Stimulated activated CD4-positive, alpha-beta T cell treated with anti-CD3 and anti-CD28 coated beads, Interleukin-4, amount 100 ng/mL, for 24 hours (primary cell): ENCODE measurements at places on chromosomes 4 and X.

- DNase-seq, result no peak
Observed at GRCh38 chr4:38590046-38590445, 74.0 kb upstream of the KLF3 start.

DNA sequence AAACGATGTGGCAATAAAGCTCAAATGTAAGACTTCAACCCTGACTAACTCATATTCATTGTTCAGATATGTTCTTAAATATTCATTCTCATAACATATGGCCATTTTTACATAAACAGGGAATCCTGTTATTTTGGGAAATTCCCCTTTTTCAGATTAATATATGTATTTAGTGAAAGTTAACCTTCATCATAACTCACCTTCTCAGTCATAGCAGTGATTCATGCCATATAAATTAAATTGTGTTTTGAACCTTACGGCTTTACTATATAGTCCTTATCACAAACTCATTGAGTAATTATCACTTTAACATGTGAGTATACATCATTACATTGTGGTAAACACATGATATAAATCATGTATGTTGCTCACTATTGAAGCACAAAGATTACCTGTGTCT is 392.5 kb upstream of the TRAM1L1 start:
- DNase-seq, result no peak

DNA sequence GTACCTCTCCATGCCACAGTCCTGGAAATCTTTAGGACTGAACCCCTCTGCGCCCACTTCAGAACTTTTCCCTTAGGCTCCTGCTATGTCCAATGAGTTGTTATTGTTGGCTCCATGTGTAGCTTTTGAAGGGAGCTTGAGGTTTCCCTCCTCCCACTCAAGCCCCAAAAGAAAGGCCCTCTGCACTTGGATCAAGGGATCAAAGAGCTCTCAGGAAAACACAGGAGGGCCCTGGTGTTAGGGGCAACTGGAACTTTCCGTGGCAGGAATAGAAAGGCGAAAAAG is 135.0 kb downstream of the RASL11B start:
- no peak for DNase-seq

DNA sequence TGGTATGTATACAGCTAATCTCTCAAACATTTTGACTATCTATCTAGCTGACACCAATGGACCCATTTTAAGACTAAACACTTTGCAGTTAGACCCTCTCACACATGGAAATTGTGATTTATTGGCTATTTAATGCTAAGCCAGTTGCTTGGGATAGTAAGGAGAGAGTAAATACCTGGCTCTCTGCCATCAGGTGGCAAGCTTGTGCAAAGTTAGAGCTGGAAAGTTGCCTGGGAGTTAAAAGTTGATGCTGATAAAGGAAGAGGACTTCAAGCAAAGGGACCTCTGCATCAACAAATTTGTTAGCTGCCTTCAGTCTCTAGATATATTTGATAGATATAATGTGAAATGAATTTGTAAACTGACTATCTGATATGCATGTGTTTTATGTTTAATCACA is 61.1 kb downstream of the PACRGL start:
- no peak for DNase-seq

DNA sequence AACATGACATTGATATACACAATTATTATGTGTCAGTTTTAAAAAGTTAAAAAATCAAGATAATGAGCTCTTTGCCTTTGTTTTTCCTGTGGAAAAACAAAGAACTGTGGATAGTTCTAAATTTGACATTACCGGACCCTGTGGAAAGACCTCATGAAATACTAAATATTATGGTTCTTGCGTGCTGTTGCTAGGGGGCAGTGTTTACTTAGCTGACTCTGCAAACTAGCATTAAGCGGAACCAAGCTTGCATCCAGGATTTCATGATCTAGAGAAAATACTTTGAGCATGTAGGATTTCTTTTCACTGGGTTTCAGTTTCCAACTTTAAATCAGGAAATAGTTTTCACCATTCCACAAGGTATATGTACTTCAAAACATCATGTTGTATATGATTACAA is 33.6 kb downstream of the CLCN4 start:
- DNase-seq, result no peak

- no peak for DNase-seq
Observed at GRCh38 chrX:8849945-8850344, 48.8 kb upstream of the FAM9A start.

DNA sequence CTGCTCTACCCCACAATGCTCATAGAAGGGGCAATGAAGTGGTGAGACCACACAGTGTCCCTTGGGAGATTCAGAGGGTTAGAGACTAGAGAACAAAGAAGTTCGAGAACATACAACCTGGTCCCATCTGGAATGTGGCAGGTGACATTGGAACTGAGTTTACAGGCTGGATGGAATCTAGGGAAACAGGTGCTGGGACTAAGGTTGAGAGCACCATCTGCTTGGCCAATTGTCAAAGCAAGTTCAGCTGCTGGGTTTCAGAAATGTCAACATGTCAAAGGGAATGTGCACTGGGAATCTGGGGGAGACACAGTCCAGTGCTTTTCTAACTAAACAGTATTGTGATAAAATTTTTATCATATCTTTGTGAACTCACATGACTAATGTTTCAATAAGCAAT is 15.9 kb upstream of the FAM13A start:
- DNase-seq, result no peak

DNA sequence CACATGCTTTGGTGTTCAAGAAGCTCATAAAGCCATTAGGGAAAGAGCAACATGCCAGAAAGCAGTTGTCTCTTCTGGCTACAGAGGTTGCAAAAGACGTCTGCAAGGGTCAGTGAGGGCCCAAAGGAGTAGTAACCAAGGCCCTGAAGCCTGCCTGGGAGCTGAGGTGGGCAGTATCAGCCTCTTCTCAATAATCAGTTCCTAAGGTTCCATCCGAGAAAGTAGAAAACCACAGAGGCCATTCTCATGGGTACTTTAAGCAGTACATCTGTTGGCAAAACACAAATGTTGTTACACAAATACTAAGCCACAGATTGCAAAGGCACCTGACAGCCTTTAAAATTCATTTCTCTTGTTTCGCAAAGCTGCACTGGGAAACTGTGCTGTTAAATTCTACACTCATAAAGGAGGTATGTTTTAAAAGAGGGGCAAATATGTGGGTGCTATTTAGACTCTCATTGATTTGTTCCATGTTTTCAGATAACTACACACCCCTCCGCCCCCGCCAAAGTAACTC is 37.7 kb downstream of the MECP2 start:
- DNase-seq, result no peak

- DNase-seq, result no peak
Observed at GRCh38 chrX:115368876-115369275, 79.4 kb downstream of the LUZP4 start.

DNA sequence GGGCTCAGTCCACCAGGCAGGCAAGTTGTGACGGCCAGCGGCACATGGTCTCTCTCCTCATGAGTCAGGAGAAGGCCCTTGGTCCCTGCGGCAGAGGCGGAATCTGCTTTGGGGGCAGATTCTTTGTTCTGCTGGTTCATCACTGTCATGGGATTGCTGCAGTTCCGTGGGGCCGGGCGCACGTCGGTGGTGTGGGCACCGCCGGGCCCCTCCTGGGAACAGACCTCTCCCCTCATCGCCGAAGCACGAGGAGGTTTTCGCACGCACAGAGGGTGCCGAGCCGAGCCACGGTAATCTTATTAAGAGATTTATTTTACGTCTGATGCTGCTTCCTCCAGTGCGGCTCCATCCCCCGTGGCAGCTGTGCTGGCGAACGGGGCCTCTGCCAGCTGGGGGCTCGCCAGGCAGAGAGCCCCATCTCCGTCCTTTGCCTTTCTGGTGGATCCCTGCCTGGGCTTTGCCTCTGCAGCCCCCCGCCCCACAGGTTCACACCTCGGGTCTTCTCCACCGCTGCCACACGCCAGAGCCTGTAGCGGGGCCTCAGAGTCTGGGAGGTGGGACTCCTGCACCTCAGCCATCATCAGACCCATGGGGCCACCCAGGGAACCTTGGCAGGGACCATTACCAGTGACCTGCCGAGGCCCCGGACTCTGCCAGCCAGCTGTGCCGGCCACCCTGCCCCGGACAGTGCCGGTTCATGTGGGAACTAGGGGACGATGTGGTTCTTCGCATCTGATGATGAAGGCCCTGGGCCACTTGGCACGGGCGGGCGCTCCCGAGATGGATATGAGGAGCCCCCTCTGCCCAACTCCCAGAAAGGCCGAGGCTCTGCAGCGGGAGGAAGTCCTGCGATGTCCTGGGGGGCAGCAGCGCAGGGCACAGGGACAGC is 86.7 kb upstream of the NKX1-1 start:
- no peak for DNase-seq

DNA sequence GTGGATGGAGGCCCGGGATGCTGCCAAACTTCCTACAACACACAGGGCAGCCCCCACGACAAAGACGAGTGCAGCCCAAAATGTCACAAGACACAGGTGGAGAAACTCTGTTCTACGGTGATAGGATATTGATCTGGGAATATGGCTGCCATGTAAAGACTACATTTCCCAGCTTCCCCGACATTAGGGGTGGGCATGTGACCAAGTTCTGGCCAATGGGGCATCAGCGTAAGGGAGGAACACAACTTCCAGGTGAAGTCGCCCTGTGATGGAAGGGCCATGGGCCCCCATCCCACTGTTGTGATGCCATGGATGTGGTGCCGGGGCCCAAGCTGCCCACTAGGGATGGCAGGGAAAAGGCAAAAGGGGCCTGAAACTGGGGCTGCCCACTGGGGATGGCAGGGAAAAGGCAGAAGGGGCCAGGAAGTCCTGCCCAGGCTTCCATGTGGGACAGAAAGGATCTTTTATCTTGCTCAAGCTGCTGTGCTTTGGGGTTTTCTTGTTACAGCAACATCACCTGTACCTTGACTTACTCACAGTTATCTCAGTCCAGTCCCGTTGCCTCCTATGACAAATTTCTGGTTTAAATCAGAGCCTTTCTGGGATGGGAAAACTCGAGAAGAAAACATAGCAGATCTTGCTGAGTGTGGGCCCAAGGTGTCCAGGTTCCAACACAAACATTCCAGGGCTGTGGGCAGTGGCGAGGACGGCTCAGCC is 9.7 kb upstream of the ADRA2C start:
- no peak for DNase-seq

DNA sequence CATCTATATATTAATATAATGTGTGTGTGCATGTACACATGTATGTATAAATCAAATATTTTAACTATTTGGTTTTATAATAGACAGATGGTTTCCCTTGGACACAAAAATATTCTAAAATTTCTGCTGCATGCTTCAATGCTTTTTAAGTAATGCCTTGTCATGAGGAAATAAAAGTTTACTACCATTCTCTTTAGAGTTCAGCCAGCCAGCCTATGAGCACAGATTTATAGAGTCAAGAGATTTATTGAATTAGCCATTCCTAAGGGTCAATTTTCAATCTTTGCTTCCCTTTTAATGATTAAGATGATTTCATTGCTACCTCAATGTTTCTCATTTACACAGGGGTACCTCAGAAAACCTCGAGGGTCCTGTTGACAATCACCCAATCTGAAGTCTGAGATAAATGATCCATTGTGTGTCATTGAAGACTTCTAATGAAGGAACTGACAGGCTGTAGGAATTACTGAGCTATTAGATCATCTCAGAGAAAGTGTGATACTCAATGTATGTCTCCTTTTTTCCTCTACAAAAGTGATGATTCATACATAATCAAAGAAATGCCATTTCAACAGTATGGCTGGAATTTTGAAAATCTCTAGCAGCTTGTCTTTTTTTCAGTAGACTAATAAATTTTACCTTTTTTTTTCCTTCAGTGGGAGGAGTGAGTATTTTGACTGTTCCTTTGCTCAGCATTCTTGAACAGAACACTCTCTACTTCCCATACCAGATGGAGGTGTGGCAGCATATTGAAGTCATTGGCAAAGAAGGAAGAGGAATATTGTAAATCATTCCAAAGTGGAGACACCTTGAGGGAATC is 222.6 kb upstream of the PCDH18 start:
- DNase-seq, result no peak

- no peak for DNase-seq
Observed at GRCh38 chr4:88119943-88120342, 38.5 kb downstream of the ABCG2 start.

GRCh38 chr4:162408309-162408708 is 244.5 kb upstream of the FSTL5 start:
- DNase-seq, result no peak

DNA sequence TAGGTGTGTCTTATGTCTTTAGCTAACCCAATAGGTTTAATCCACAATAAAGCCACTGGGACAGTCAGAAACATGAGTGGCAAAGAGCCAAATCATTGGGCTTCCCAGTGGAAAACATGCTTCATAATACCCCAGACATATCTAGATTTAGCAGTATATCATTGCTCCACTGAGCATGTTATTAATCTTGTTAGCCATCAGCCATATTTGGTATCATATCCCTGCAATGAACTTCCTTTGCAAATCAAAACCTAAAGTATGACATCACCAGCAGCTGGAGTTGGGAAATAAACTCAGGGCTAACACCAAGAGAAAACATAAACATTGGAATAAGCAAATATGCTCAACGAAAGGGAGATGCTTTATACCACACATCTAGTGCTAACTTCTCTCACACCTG is 280.8 kb upstream of the NOCT start:
- no peak for DNase-seq

DNA sequence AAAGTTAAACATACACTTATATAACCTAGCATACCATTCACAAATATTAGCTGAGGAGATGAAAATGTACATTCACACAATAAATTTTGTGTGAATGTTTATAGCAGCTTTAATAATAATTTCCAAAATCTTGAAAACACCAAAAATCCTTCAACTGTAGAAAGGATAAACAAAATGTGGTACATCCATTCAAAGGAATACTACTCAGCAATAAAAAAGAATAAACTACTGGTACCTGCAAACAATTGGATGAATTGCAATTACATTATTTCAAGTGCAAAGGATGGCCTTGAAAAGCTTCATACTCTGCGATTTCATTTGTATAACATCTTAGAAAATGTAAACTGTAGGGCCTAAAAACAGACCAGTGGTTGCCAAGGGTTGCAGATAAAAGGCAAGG is 11.7 kb upstream of the RPS6KA6 start:
- DNase-seq, result no peak

DNA sequence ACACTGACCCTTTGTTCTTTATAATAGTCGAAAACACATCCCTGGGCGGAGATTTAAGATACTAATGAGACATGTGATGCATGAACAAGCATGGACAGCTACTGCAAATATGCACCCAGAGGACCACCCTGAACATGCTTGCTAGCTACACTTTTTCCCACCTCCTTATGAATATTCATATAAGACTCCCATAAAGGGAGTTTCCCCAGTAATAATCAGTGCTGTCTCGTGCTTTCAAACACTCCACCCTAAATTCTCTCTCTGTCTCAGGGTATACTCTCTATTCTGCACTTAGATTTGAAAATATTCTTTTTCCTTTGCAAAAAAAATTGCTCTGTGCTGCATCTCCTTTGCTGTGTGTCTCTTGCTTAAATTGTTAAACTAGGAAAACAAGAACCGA is 64.4 kb upstream of the CT45A1 start:
- DNase-seq, result no peak

- DNase-seq, result no peak
Observed at GRCh38 chr4:151955721-151956380, 195.0 kb upstream of the GATB start.

DNA sequence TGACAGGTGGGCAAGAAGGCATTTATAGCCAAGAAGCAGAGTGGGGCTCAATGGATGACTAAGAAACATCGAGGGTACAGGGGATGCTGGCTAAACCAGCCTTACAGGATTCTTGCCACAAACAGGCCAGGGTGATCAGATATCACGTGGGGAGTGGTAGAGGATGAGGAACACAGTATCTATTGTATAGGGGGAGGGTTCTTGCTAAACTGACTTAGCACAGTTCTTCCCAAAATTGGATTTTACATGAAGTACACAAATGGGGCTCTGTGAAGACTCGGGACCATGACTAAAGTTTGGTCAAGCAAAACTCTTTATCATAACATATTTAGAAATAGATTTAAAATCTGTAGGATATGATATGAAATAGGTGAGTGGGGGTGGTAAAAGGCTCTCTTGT is 144.0 kb upstream of the ATOH1 start:
- no peak for DNase-seq
